ENCODE measurements at places on chromosomes 5 and 9.

GRCh38 chr5:62190931-62191330, 115.1 kb upstream of the KIF2A start:
- DNase-seq = no peak

GRCh38 chr5:96595300-96596090, 66.7 kb upstream of the CAST start:
- peak; percentile 22 for DNase-seq

DNA sequence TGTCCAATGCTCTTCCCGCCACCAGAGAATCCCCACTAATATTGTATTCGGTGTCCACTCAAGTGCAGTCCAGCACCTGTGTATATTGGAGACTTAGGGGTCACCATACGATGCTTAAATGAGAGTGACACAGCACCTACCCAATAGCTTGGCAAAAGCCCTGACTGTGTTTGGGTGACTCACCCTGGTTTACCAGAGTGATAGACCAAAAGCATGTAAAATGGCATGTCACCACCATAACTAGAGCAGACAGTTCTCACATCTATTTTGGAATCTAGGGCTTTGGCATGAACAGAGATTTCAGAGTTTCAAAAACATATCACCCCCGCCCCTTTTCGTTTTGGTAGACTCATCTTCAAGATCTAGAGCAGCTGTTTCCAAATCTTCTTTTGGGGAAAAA, 217.3 kb upstream of the RASEF start:
- no peak for DNase-seq

- DNase-seq = no peak
Measured at GRCh38 chr9:28255174-28255573, 681.9 kb upstream of the C9orf72 start.

DNA sequence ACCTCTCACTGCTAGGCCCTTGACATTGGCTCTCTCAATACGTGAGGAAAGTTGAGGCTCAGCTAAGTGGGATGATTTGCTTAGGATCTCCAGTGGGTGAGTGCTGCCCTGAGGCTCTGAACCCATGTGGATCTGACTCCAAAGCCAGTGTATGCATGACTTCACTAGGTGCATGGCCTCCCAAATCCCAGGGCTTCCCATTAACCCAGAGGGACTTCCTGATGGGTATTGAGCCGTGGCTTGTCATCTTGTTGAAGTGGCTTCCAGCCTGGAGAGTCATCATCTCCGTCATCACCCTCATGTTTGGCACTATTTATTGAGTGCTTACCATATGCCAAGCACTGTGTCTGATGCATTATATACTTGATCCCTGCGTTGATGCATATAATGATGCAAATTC, 37.3 kb upstream of the TEX48 start:
- no peak for DNase-seq

GRCh38 chr5:121862801-121863200, 11.1 kb downstream of the FTMT start:
- no peak for DNase-seq

DNA sequence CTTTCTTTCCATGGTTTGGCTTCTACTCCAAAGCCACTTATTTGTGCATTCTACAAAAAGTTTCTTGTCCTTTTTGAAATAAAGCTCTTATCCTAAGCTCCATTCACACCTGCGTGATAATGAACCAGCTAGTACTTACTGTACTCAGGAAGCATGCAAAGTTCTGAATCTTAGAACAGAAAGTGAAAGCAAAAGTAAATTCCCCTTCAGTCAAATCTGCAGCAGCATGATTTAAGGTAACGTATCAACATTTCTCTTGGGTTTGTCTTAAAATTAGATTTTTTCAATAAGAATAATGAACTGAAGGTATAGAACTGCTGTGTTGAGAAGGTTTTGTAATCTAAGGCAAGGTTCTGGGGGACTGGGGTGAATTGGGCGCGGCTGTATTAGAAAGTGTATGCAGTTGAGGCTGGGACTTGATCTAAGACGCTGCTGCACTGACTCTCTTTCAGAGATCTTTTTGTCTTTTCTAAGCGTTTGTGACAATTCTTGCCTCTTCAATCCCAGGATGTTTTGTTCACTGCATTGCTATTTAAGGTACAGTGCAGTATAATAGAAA, at the start of gene ERAP2:
ERAP2 (plus strand) TSS at position 209 of the 559 bp plus-strand sequence. CDS start 3,186 bp downstream, outside the sequence.
- DNase-seq = peak; percentile 32

DNA sequence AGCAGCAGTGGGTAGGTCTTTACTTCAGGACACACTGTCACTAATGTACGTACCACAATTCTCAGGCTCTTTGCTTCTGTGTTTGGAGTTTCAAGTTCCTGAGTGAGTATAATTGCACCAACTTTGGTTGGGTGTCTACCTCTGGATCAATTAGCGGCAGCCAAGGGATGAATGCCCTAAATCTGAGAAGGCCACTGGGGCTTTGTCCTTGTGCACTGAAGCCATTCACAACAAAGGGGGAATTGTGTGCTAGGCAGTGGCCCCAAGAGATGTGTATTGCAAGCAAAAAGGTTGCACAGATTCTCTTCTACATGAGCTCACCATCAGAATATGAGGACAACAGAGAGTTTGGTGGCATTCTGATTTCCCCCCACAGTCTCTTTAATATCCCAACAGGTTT, 3.9 kb upstream of the PHF24 start:
- no peak for DNase-seq

DNA sequence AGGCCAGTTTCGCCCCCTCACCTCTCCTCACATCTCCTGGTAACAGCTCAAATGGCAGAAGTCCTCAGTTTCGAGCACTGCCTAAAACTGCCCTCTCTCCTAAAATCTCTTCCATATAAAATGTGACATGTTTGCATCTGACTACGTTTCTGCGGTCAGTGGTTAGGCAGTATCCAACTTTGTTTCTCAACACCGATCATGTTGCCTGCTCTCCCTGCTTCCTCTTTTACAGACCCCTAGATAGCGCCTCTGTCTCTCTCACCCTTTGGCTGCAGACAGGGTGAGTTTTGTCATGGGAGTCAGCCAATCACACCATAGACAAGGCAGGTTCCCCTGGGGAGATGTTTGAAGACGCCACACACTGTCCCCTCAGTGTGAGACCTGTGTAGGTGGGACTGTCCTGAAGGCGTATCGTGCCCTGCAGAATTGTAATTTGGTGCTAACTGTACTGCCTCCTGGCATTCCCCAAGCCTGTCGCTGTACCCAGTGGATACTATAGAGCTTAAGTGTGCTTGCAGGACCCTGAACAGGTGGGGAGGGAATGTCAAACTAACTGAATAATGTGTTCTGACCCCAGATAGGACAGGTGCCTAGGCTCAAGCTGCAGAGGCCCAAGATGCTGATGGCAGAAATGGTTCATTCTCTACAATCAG, 1.1 kb downstream of the HEXB start:
- DNase-seq = peak; percentile 57

- peak; percentile 72 for DNase-seq
Measured at GRCh38 chr5:159198063-159199036, 11.0 kb downstream of the RNF145 start.

DNA sequence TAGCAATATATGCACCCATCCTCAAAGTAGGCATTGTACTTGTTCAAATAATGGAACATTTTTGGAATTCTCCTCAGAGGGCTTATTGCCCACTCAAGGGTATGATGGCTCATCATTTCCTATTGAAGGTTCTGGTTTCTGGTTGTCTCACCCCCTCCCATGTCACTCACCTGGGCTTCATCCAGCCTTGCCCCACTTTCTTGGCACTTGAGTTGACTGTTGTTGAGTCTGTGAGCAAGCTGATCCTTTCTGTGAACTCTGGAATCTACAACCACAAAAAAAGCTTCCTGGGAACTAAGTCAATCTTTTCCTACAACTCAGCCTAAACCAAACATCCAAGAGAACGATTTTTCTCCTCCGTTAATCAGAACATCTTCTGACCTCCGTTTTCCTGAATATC, 73.9 kb upstream of the ANKH start:
- DNase-seq = no peak

DNA sequence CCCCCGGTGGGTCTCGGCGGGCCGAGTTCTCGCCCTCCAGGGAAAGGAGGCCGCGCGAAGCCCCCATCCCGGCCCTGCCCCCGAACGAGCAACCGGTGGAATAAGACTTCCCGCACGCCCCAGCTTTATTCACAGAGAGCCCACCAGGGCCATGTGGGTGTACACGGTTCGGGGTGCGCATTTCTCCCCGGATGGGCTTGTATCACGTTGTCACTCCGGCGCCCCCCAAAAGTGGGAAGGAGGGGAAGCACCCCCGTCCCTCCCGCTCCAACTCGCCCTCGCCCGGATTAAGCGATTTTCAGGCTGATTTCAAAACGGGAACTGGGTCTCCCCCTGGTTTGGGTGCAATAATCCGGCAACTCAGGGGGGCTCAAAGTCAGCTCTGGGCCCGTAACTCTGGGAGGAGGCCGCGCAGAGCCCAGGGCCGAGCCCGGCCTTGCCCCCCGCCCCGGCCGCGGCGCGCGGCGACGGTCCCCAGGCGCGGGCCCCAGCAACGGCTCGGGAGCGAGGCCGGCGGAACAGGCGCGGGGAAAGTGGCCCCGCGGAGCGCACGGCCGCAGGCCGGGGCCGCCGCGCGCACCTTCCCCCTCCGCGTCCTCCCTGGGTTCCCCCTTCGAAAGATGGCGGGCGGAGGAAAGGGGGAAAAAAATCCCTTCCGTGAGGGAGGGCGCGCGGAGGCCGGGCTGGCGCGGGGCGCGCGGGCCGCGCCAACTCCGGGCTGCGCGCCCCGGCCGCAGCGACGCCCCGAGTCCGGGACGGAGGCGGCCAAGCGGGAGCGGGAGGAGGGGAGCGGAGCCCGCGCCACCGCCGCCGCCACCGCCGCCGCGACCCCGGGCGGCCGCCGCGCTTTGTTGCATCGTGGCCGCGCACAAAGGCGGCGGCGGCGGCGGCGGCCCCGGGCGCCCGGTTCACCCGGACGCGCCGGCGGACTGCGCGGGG, 644 bp downstream of the BRD3 start:
- DNase-seq = no peak
